Kidney tubule cell (primary cell): ENCODE measurements at places on chromosomes 3 and 15.
A peak's percentile ranks its signal among the peaks of the same experiment; 100 is the strongest.

DNA sequence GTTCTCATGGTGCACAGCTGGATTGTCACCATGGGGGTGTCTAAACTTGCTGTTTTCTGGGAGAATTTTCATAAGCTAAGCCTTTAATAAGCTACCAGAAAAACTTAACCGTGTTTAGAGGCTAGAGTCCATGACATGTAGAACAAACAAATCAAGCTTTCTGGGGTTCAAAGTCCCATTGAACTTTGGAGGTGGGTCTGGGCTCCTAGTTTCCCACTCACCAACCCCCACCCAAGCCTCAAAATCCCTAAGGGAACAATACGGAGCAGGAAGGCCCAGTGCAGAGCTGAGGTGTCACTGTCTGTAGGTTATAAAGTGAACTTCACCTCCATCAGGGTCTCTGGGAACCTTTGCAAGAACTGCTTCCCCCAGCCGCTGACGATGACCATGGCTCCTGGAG lies 25.5 kb downstream of the RTP1 start:
- DNase-seq: no peak

DNA sequence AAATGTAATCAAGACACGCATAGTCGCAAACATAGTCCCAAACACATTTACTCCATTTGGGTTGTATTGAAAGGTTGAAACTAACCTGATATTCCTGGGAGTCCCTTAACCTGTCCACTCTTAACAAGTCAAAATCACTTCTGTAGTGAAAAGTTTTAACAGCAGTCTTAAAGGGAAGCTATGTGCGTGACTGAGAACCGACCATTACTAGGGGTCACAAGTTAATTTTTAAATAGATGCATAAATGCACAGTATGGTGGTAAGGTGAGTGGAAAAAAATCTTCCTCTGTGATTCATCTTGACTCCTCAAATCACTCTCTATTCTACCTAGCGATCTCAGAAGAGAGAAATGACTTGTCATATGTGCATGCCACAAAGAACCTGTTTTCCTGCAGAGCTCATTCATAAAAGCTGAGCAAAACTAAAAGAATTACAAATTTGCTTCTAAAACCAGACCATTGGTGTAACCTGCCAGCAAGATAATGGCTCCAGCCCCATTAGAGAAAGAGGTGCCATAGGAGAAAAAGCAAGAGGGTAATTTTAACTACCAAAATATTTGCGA lies 4.8 kb downstream of the GPR15 start:
- peak; percentile 91 for DNase-seq

- peak; percentile 78 for DNase-seq
These were observed 634.8 kb downstream of the MECOM start for GRCh38 chr3:169028716-169029115.

DNA sequence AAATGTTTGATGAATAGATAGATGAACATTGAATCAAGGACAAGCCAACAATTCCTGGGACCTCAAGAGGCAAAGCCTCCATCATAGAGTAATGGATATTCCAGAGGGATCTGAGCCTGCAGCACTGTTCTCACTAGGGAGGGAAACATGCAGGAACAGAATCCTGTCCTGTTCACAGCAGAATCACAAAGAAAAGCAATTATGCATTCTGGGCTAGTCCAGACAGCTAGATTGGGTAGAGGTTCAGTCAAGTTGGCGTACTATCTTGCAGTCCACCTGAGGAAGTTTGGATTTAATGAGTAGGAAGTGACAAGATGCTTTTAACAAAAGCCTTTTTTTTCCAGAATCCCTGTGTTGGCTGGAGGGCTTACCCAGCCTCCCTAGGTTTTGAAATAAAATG lies 314.5 kb upstream of the SEMA6D start:
- no peak for DNase-seq

GRCh38 chr15:89749951-89750559 lies 994 bp downstream of the MESP1 start:
- no peak for DNase-seq

DNA sequence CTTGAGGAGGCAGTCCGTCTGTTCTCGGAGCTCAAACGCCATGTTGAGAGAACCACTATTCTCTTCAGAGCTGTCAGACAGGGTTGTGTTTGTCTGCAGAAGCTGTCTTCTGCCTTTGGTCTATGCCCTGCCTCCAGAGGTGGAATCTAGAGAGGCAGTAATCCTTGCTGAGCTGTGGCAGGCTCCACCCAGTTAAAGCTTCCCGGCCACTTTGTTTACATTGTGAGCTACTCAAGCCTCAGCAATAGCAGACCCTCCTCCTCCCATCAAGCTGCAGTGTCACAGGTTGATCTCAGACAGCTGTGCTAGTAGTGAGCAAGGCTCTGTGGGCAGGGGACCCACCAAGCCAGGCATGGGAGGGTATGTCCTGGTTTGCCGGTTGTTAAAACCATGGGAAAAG lies 8.9 kb downstream of the OR5AC2 start:
- DNase-seq: peak; percentile 5

DNA sequence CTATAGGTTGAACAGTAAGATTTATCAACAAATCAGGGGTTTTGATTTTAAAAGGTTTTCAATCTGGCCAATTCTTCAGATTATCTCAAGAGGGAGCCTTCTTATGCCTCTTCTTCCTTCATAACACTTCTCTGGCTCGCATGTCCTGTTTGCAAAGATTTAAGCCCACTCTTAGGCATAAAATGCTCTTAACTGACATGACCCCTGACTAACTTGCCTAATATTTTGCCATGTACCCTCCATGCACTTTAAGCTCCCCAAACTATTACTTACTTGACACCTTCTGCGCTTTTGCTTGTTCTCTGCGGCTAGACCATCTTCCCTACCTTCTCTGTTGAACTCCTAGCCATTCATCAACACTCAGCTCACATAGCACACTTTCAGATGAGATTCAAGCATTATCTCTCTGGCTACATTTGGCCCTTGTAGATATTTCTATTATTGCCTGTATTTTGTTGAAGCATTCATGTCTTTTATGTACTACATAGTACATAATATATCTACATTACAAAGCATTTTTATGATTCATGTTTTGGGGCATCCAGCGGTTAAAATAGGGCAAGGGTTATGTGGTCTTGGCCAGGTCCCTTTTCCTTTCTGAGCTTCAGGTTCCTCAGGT lies 1.0 kb upstream of the ARIH1 start:
- DNase-seq: peak; percentile 20

DNA sequence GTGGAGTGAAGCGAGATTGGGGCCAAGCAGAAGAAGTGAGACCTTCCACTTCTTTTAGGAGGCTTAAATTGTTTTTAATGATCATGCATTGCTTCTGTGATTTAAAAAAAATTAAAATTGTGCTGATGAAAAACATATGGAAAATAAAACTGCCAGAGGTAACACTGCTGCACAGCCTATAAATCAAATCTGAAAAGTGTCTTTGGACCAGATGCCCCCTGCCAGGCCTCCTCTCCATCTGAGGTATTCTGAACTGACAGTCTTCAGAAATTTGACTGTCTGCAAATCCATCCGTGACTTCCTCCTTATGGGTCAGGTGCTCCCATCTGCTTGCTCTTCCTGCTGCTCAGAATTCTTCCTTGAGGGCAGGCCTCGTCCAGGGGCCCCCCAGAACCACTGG lies 108.5 kb upstream of the NR2E3 start:
- peak; percentile 14 for DNase-seq

GRCh38 chr3:188796122-188796631 lies 375.6 kb upstream of the TPRG1 start:
- DNase-seq: peak; percentile 89

GRCh38 chr3:42600958-42601675 lies 631 bp downstream of the NKTR start:
- peak; percentile 68 for DNase-seq

DNA sequence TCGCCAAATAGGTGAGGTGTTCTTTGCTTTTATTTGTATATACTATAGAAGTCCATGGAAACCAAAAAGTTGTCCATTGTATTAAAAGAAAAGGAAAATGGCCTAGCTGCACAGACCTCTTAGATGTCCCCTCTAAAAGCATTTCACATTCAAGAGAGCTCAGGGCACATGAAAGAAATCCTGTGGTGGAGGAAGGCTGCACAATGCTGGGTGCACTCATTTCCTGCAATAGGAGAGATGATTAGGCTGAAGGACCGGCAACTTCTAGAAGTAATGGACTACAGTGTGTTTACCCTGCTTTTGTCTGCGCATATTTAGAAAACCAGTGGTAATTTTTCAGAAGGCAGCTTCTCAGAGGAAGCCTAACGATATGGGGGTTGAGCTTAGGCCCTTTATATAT lies 25.4 kb downstream of the PPM1L start:
- no peak for DNase-seq

DNA sequence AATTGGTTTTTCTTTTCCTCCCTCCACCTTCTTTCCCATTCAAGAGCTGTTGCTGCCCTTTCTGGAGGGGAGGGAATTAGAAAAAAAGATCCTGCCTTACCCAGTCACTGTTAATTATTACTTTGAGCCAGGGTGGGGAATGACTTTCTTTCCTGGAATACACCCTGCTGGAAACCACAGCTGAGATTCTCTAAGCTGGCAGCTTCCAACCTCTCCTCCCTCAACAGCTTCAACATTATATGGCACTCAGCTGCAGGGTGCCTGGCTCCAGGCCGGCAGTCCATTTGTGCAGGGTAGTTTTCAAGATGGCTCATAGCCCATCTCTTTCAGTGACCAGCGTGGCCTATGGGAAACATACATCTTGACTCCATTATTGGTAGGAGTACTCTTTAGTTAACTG lies 105.8 kb downstream of the UBE3A start:
- DNase-seq: peak; percentile 69

GRCh38 chr3:158974904-158975303 lies 173.1 kb downstream of the MFSD1 start:
- DNase-seq: no peak

- DNase-seq: peak; percentile 69
These were observed 199.1 kb downstream of the LRRN1 start for GRCh38 chr3:3998140-3998922.

DNA sequence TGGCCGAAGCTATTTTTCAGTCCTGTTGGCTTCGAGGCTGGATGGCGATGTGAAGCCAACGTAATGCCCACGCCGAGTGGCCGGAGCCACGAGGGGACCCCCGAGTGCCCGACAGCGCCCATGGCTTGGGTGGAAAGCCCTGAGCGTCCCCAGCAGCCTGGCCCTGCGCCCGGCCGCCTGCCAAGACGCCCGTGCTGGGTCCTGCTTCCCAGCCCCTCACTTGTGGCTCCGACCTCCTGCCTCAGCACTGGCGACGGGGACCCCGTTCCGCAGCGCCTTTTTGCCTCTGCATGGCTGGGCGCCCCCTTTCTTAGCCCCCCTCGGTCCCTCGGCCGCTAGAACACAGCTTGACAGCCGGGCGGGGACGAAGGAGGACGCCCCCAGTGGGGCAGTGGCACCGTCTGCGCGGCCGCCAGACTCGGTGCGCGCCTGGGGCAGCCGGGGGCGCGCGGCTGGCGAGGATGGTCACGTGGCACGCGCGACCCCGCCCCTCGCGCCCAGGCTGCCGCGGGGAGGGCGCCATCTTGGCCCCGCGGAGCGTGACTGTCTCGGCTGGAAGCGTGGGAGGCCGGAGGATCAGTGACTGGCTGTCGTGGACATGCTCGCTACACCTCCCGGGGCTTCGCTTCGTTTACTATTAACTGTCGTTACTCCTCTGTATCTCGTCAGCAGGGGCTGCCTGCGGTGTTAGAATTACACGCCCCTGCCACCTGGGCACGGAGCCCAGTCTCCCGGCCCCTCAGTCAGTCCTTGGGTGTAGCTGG lies 626 bp upstream of the GPR176 start:
- peak; percentile 95 for DNase-seq

- DNase-seq: no peak
These were observed 231.8 kb downstream of the ROBO2 start for GRCh38 chr3:77271711-77272110.

DNA sequence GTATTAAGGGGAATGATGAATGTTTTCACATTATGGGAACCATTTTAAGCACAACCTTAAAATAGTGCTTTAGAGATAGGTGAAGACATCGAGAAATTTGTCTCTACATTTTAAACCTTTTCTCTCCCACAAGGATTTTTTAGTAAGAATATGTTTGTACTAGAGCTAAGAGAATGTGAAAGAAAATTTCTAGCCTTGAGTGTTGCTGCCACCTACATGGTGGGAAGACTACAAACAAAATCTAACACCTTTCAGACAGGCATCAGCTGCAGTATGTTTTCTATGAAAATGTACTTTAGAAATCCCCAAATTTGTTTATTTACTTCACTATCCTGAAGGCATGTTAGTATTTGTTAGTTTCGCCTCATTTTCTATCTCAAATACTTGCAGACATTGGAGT lies 247.4 kb downstream of the WDR72 start:
- DNase-seq: no peak

DNA sequence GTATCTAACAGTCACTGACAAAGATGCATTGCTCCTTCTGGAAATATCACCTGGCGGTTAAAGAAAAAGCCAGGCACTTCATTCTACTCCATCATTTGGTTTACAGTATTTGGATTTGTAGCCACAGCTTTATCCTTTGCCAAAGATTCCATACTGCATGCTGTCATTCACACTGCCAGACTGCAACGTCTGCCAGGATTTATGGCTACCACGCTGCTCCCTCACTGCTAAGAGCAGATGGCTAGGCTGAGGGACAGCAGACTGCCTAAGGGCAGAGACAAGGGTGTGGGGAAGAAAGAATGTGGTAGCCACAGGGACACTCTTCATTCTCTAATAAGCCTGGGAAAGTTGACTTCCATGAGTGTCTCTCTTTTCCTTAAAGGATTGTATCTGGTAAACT lies 1047.0 kb downstream of the TUSC7 start:
- no peak for DNase-seq
